ENCODE measurements at places on chromosomes 3 and 15. TPM values are rescaled to one million over a fixed set of nuclear protein-coding genes. Genes with fewer than 3 reads are reported as not detected.

ADAMTS7 gene
- total RNA-seq, result 55.8 TPM

GRCh38 chr3:53941950-53942349, 50.3 kb upstream of the SELENOK start:
- DNase-seq, result no peak

IGSF11 gene
- 3.9 TPM for total RNA-seq

- DNase-seq, result peak; percentile 81
Measured at GRCh38 chr3:129352045-129352444, 73.4 kb downstream of the HMCES start.

ANKRD63 gene
- not detected for total RNA-seq

SLC9A9 gene
- total RNA-seq, result 3.7 TPM

DNA sequence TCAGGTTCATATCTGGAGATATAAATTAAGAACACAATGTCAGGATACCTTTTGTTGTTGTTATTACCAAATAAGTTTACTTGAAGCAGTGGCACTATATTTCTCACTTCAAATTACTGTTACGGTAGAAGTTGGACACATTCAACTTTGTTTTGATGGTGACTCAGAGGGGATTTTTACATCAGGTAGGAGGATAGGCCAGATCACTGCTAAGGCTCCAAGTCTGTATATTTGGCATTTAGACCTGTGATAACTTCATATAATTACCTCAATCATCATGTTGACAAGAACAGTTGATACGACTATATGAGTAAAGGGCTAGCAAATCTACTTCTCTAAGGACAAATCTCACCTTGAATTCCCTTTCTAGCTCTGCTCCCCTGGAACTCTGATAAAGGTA, 15.6 kb downstream of the LZTFL1 start:
- no peak for DNase-seq

DNA sequence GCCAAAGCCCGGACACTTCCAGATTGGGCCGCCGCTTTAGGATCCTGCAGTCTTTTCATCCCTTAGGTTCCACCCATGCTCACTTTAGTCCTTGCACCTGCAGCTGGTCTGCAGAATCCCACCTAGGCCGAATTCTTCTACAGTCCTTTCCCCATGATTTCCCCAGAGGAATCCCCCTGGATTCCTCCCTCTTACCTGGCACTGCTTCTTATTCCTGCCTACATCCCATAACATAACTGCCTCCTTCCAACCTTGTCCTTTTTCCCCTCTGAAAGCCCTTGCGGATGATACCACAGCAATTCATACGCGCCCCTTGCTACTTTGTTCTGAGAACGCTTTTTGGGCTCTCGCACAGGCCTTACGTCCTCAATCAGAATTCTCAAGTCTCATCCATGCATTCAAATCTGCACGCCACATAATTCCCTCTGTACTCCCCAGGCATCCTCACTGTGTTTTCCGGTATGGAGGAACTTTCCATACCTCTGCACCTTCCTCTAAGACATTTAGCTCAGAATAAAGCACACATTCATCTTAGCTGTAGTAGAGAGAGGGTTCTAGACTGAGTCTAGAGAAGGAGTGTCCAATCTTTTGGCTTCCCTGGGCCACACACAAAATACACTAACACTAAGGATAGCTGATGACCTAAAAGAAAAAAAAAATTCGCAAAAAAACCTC, 619 bp downstream of the EIF2AK4 start:
- no peak for DNase-seq

FHIT gene
- total RNA-seq, result 5.4 TPM

GRCh38 chr3:172530566-172530965, 7.3 kb upstream of the TNFSF10 start:
- DNase-seq, result no peak

DNA sequence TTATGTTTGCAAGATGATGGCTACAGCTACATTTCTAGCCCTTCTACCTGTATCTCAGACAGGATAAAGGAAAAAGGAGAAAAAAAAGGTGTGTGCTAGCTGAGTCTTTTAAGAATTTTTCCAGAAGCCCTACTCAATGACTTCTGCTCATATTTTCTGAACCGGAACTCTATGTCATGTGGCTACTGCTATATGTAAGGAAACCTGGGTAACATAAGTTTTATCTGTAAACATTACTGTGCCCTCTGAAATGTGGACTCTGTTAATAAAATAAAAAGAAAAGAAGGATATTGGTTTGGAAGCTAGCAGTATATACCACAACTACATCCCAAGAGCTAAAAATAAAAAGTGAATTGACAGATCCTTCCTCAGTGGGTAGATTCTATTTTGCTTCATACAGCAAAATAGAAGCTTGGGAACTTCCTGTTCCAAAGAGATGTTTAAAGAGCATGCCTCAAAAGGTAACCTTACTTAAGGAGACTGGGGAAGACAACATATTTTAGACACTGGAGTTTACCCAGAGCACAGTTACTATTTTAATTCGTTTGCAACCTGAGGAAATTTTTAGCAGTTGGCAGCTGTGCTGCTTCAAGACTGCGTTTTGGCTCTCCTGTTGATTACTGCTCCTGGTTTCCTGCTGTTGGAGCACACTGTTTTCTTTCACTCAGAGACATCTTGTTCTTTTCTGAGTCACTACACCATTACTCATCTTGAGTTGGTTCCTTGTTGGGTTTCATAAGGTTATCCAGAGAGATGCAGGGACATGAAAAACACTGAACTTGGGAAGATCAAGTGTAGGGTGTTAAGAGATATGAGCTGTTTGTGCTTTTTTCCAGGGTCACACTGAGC, 280.7 kb downstream of the NFKBIZ start:
- no peak for DNase-seq

- DNase-seq, result no peak
Measured at GRCh38 chr3:33746416-33747116, 28.5 kb upstream of the CLASP2 start.

DNA sequence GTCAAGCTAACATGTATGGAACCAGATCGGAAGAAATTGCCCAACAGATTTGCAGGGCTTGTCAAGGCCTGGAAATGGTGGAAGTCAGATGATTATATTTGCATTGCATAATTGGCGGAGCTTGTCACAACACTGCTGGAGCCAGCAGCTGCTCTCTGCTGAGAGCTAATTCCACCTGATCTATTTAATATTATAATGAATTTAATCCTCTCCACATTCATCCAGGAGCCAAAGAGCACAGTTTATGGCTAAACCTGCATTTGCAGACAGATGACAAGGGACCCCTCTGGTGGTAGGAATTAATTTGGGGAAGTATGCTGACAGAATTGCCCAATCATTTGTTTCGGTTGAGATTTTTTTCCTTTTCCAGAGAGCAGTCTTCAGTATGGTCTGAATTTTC, 730.2 kb downstream of the TUSC7 start:
- DNase-seq, result peak; percentile 59

DNA sequence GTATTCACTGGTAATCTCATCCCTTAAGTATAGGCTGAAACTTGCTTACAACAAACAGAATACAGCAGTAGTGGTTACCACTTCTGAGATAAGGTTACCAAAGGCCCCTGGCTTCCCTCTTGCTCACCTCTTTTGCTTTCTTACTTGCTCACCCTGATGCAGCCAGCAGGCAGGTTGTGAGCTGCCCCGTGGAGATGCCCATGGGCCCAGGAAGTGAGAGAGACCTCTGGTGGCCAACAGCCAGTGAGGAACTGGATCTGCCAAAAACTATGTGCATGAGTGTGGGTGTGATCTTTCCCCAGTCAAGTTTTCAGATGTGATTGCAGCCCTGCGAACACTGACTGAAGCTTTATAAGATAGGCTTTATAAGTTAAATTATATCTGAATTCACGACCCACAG, 48.7 kb downstream of the NMNAT3 start:
- DNase-seq, result peak; percentile 79

HDGFL3 gene
- total RNA-seq, result 109 TPM

THSD4 gene
- 5.7 TPM for total RNA-seq

DNA sequence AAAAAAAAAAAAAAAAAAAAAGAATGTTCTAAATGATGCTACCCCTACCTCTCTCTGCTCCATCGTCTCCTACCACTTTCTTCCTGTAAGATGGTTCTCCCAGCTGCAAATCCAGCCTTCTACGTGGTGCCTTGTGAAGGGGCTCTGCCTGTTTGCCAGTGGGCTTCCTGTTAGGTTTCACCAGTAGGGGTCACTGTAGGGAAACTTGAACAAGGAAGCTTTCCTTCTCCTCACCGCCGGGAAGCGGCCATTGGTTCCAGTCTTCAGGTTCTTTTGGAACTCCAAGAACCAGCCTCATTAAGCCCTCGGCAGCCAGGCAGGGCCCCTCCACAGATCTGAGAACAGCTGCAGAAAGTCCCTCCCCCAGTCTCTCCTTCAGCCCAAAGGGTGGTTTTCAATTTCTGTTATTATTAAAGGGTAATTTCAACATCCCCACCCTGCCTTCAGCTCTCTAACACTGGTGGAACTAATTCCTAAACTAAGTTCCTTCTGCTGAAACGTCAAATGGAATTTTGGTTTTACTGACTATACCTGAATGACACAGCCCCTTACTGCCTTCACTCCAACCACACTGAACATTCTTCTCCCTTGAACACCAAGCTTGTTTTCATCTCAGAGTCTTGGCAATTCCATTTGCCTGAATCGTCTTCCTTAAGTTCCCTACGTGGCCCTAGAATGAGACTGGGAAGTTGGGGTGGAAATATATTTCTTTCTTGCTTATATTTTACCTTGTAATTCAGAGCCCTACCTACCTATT, 13.5 kb downstream of the MCCC1 start:
- DNase-seq, result peak; percentile 87

DNA sequence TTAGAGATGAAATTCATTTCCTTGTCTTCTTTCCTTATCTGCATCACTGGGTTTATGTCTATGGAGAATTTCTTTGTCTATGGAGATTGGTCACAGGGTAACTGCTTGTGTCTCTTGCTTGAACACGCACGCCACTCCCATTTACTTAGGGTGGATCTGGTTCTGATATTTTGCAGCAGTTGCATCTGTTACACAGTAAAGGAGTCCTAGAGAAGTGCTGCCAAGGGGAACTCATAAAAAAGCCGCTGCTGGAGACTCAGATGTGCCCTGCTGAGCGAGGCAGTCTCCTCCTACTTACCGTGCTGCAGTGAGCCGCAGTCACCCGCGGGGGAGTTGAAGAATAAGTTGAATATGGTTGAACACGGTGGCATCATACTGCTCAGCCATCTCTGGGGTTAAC, 105.2 kb upstream of the KLHL25 start:
- DNase-seq, result peak; percentile 50

- peak; percentile 62 for DNase-seq
Measured at GRCh38 chr15:67914537-67915460, 75.0 kb upstream of the RNU6-1 start.

DNA sequence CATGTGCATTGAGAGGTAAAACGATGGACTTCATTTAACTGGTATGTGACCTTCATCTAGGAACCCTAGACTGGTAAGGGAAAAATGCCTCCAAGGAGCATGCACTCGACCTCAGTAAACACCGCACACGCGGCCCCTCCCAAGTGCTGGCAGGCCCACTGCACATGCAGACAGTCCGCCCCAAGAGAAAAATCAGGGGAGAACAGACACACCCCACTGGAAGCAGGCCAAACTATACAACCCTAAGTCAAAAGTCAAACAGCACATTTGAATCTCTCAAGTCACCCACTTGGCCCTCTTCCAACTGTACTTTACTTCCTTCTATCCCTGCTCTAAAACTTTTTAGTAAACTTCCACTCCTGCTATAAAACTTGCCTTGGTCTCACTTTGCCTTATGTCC, 250.1 kb upstream of the HES1 start:
- DNase-seq, result no peak

KNG1 gene
- total RNA-seq, result not detected

DNA sequence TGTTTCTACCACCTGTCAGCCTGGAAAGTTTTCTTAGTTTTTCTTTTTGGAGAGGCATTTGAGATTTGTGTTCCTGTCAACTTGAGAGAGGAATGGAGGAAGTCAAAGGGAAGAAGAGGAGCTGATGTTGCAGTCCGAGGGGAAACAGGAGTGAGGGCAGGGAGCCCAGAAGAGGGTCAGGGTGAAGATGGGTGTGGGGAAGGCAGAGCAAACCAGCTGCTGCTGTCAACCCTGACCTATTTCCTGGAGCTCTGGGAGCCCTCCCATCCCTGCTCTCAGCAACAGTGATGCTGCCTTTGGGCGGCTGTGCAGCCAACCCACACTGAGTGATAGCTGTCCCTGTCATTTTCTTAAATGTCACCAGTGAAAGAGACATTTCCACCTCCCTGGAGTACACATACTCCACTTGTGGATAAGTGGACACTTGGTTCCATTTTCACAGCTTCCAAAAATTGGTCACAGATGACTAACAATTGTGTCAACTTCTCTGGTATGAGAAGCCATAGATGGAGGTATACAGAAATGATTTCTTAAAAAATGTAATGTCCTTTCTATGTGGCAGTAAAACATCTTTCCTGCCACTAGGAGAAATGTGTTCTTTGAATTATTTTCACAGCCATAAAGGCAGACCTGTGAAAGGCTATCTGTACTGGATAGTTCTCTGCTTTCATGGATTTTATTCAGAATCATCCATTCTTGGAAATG, 556.3 kb upstream of the TBL1XR1 start:
- no peak for DNase-seq

STARD9 gene
- 2.9 TPM for total RNA-seq

DNA sequence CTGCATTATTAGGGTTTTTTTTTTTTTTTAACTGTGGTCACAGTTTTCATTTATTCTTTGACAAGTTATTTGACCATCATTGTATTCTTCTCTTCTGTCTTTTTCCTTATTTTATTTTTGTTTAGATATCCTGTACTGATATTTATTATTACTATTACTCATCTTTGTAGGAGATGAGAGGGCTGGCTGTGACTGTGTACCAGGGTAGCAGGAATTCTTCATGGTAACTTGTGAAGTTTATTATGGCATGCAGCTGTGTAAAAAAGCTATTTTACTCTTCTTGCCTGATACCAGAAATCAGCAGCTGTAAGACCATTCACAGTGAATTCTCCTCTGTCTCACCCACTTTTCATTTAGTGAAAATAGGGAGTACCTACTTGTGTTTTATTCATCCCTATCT, 44.5 kb downstream of the ATP6V1A start:
- DNase-seq, result no peak

CASR gene
- total RNA-seq, result 0.02 TPM

DNA sequence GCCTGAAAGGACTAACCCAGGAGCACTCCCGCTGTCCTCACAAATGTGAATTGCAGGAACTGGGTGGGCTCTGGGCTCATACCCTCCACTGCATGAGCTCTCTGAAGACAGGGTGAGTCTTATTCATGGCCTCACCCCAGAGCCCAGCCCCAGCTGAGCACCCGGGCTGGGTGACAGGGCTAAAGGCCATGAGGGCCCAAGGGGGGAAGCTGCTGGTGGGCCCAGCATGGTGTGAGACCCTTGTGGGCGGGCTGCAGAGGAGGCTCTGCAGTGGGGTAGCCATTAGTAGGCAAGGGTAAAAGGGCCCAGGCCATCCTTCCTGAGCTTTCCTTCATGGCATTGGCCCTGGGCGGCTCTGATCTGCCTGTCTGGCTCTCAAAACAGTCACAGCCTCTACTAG, 30.3 kb downstream of the SRPRB start:
- DNase-seq, result peak; percentile 28

GRCh38 chr3:49341996-49342395, 2.1 kb upstream of the USP4 start:
- no peak for DNase-seq

- DNase-seq, result no peak
Measured at GRCh38 chr3:140344082-140344454, 333.8 kb upstream of the TRIM42 start.

Measured in endodermal cell (in vitro differentiated cells).